Umbilical cord (tissue), 2 donors: ENCODE measurements at places on chromosomes 1 and 21. TPM values are rescaled to one million over a fixed set of nuclear protein-coding genes. Genes with fewer than 3 reads are reported as not detected.

- DNase-seq = no peak
Measured at GRCh38 chr1:77509051-77509492, 173.4 kb downstream of the ZZZ3 start.

NCMAP gene
- 1.9 TPM for total RNA-seq

DNA sequence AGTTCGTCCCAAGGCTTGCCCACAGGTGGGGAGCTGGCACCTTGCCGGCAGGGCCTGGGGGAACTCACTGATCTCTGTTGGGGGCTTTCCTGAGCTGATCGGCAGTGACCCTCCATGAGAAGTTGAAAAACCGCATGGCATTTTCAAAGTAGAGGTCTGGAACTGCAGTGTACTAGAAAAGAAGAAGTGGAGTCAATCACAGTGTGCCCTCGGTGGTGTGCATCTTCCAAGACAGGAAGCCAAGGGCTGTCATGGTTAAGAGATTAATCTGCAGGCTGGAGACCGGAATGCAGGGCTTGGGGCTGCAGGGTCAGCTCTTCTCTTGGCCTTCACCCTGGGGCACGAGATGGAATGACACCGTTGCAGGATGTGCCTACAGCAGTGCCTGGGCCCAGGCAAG lies 56.8 kb downstream of the ECE1 start:
- DNase-seq = no peak

GRCh38 chr1:203526572-203526971 lies 32.6 kb downstream of the OPTC start:
- DNase-seq = peak; percentile 66

- no peak for DNase-seq
Measured at GRCh38 chr1:118970451-118970850, 17.7 kb downstream of the TBX15 start.

DNA sequence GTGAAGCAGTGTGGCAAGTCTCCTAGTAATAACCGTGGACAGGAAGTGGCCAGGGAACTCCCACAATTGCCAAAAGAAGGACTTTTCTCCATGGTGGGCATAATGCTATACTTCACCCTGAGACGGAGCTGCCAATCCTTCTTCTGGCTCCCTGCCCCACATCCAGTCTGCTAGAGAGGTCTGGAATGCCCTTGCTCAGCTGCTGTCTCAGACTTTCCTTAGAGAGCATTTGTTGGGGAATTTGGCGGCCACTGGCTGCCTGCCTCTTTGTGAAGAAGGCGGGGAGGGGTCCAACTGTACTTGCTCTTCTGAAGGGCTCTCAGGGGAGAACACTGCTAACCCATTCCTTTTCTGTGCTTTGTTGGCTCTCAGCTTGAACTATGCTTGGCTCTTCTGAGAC lies 123.7 kb upstream of the EDN2 start:
- peak; percentile 93 for DNase-seq

DNA sequence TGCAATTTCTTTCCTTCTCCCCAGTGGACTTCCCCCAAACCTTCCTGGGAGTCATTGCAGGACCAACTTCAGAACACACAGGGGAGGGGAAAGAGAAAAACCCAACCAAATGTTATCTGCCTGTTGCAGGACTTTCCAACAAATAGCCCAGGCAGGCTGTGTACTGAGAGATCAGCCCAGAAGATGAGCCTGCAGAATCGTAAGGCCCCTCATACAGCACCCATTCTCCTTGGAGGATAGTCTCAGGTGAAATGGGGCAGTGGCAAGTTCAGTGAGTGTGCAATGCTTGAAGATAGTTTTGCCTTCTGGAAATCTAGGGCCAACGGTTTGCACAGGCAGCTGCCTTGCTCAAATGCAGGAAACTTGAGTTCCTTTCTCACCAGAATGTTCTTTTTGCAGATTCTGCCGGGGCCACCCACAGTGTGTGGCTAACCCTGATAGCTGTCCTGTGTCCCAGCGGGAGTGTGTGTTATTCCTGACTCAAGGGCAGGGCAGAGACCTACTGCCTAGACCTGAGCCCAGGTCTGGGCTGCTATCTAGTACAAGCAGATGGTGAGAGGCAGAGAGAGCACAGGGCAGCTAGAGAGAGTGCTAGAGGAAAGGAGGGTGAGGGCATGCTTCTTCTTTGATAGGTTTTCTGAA lies 48.8 kb downstream of the GADD45A start:
- no peak for DNase-seq

DNA sequence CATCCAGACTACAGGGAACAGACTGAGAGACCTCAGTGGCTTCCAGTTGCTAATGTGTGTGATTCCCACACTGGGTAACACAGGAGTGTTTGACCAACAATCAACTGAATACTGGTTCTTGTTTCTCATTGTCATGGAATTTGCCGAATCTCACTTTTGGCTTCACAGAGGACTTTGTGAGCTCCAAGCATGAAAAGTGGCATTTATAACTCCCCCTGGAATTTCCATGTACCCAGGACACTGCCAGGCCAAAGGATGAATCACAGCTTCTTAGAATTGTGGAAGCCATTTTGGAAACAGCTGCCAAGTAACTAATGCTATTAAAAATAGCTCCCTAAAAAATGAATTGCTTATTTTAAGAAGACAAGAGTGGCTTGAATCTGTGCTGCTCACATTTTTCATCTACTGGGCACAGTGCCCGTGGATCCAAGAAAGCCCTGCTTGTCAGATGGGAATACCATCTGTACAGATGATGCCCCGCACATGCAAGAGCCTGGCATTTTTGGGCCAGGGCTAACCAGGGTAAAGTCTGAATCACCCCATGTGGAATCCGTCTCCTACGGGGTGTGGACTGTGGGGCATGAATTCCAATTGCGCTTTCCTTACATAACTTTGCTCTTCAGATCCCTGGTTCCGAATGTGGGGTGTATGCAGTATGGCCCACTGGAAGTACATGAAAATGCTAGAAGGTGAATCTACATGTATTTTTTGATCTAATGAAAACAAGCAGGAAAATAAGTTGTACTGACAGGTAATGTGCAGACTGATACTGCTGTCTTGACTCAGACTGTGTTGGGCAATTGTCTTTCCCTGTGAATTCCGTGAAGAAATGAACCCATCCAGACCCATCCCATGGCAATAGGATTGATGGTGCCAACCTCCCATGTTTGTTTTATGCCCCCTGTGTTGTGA lies 487.3 kb downstream of the SIPA1L2 start:
- DNase-seq = peak; percentile 80

- no peak for DNase-seq
Measured at GRCh38 chr1:200274116-200274515, 135.7 kb downstream of the ZNF281 start.

DNA sequence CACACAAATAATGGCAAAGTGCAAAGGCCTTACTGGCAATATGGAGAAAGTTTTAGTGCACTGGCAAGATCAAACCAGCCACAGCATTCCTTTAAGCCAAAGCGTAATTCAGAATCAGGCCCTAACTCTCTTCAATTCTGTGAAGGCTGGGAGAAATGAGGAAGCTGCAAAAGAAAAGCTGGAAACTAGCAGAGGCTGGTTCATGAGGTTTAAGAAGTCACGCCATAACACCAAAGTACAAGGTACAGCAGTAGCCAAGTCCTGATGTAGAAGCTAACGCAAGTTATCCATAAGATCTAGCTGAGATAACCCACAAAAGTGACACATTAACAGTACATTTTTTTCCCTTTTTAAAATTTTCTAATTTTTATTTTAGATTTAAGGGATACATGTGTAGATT lies 57.1 kb downstream of the SLC27A3 start:
- no peak for DNase-seq

DNA sequence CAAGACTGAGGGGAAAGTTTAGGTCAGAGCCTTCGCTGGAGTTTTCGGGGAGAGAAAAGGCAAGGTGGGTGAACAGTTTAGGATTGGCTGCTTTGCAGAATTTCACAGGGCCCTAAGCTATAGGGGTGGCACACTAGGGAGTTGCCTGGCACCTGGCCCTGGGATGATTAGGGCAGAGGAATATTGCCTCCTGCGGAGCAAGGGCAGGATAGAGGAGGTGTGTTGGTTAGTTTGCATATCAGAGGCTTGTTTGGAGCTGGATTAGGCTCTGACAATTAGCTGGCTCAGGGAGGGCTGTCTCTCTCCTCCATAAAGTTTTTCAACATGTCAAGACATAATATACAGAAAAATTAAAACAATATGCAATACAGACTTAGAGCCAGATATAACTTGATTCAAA lies 436.4 kb downstream of the DISC1 start:
- no peak for DNase-seq

- no peak for DNase-seq
Measured at GRCh38 chr1:46171351-46171750, 3.5 kb upstream of the TSPAN1 start.

- DNase-seq = no peak
Measured at GRCh38 chr1:210321131-210321530, 7.6 kb upstream of the HHAT start.

- DNase-seq = no peak
Measured at GRCh38 chr1:10734962-10735544, 61.4 kb downstream of the CASZ1 start.

GJA9 gene
- total RNA-seq = 1.7 TPM

OR2L3 gene
- 3.6 TPM for total RNA-seq

WNT4 gene
- total RNA-seq = 14.0 TPM

GMEB1 gene
- 3.4 TPM for total RNA-seq

- no peak for DNase-seq
Measured at GRCh38 chr1:200634261-200635122, 13.9 kb upstream of the KIF14 start.

SPRR2B gene
- total RNA-seq = not detected

DNA sequence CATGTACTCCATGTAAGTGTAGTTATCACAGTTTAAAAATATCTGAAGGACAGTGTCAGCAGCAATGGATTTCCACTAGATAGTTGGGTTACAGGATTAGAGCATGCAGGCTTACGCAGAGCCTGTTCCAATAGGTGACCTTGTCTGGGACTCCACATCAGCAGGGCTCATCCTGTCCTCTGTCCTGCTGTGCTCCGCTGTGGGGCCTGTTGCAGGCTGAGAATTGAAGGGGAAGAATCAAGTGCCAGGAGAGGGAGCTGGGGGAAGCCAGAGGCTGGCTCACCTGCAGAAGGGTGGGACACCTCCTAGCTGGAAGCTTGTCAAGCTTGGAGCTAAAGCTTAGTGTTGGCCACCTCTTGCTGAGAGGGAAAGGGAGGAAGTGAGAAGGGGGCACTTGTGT lies 62.8 kb downstream of the XCL2 start:
- no peak for DNase-seq

DNA sequence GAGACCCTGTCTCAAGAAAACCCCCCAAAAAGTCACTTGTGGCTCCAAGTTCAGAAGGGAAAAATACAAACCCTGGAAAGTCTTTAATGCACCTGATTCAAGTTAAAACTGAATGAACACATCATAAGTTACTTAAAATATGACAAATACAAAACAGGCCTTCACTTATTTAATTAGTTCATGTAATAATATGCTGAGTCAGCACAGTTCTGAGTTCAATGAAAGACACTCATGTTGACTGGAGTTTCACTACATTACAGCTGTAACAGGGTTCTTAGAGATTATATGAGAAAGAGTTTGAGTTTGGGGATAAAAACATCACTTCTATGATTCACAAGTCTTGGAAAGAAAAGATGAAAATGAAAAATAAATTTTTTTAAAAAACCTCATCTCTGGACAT lies 51.0 kb downstream of the DEGS1 start:
- no peak for DNase-seq

DNA sequence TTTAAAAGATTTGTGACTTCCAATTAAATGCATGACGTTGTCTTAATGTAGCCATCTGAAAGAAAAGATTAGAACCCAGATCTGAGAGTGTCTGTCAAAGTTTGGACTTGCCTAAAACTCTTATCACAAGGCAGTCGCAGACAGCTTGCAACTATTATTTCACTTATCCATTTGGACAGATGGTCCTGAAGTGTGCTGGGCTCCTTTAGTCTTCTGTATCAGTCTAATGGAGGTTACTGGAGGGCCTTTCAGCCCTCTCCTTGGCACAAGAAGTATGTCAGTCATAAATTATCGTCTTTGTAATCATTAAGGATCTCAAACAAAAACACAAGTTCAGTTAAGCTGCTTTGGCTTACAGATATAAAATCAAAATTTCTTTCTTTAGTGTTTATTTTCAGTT lies 15.5 kb downstream of the PROX1 start:
- no peak for DNase-seq

GRCh38 chr1:83761167-83762038 lies 237.5 kb downstream of the TTLL7 start:
- no peak for DNase-seq

DNA sequence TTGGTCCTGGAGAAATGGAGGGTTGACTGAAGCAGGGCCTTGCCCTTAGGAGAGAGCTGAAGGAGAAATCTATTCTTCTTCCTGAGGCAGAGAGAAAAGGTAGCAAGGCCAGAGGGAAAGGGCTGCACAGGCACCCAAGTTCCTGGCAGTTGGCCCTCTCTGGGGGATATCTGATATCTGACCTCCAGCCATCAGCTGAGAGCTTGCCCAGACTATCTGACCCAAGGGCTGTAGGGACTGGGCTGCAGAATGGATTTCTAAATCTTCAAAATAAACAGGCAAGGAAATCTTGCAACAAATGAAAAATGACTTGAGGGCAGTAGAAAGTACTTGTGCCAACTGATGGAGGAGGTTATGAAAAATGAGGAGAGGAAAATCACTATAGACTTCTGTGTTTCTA lies 498 bp upstream of the CLCA2 start:
- no peak for DNase-seq

IGSF5 gene
- total RNA-seq = 2.6 TPM

GRCh38 chr1:93080179-93080823 lies 1.2 kb downstream of the MTF2 start:
- DNase-seq = peak; percentile 61

DNA sequence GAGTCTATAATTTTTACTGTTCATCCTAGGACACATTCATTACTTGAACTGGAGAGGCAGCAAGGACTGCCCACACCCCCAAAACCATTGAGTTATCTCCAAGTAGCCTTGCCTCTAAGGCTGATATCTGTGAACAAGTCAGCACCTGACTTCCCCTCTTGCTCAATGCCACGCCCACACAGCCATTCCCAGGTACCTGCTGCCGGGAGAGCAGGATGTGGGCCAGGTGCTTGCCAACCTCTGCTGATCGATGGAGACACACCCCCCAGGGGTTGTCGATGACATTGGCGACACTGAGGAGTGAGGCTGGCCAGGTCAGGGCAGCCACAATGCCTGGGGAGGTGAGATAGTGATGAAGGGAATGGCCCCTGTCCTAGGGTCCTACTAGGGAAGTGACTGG lies 60.1 kb downstream of the TMCO4 start:
- no peak for DNase-seq

- no peak for DNase-seq
Measured at GRCh38 chr1:19369396-19370090, 57.4 kb downstream of the SLC66A1 start.

- DNase-seq = no peak
Measured at GRCh38 chr1:47555306-47555705, 117.5 kb downstream of the FOXD2 start.

DNA sequence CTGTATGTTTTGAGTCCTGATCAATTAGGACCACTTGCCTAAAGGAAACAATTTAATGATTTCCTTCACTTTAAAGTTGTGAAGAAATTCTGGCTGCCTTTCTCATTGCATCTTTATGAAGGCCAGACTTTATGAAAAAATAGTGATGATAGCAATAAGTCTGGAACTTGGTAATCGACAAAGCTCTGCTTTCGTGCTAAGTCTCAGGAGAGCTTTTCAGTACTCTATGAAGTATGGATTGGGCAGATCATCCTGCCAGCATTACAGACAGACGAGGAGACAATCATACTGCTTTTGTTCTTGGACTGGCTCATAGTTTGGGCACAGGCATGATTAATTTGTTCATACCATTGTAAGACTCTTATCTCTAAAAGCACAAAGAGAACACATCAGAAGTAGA lies 45.5 kb upstream of the KCNJ15 start:
- no peak for DNase-seq

UBL4B gene
- total RNA-seq = not detected
